ENCODE measurements at places on chromosomes 2 and 18.

DNA sequence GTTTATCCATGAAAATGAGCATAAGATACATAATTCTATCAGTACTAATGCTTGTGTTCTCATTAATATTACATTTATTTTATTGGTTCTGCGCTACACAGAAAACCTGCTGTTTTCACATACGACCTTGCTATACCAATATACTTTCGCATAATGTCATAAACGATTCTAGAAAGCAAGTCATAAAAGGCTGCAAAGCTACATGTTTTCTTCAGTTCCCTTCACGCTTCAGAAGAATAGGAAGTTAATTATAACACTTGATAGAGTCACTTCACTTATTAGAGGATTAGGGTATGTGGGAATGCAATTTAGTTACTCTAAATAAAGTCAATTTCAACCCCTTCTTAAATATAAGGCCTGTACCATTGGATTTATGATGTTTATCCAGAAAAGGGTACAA, 29.0 kb downstream of the PSME4 start:
- DNase-seq, result no peak

DNA sequence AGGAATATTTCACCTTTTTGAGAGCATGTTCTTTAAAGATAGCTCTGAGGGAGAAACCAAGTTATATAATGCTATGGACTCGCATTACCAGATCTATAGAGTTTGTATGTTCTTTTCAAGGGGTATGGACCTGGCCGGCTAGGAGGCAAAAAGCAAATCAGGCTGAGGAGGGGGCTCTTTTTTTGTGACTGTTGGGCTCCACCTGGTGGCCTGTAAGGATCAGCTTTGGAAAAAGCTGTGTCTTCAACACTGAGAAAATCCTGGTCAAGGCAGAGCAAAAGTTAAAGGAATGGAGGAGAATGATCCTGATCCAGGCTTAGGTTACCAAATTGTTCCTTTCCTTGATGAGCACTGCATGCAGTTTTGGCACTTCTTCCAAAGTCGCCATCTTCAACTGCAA, 180.5 kb downstream of the DIS3L2 start:
- DNase-seq, result peak; percentile 14

- no peak for DNase-seq
Observed at GRCh38 chr2:182103526-182103925, 117.9 kb downstream of the PPP1R1C start.

DNA sequence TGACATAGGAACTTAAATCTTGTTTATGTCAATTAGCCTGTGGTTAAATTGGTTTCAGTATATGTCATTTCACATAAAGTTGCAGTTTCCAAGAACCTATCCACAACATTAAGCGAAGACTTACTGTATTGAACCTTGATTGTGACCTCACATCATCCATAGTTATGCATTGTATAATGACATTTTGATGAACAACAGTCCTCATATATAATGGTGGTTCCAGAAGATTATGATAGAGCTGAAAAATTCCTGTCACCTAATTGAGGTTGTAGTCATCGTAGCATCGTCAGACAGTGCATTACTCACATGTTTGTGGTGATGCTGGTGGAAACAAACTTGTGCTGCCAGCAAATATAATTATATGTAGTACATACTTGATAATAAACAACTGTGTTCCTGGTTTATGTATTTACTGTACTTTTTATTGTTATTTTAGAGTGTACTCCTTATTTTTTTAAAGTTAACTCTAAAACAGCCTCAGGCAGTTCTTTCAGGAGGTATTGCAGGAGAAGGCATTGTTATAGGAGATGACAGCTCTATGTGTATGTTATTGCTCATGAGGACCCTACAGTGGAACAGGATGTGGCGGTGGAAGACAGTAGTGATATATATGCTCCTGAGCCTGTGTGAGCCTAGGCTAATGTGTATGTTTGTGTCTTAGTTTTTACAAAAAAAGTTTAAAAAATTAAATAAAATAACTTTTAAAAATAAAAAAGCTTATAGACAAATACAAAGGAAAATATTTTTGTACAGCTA, 56.6 kb downstream of the UBE2E3 start:
- no peak for DNase-seq

DNA sequence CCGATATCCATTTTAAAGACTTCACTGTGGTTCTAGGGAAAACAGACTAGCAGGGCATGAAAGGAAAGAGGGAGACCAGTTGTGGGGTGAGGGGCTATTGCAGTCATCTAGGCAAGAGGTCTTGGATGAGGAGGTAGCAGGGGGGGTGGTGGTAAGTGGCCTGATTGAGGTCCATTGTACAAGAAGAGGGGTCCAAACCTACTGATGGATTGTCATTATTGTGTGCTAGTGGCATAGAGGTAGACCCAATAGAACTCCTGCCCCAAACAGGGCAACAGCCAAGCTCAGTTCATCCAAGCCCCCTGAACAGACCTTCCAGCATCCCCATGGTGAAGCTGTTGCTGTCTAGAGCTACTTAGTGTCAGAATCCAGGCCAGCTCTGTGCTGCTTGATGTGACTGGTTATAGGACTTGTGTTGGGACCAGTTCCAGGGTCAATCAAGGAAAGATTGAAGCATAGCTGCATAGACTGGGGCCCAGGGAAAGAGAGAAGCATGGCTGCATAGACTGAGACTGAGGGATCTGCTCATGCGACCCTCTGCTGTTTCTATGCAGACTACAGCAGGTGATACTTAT, 7.0 kb downstream of the ASAP2 start:
- no peak for DNase-seq

DNA sequence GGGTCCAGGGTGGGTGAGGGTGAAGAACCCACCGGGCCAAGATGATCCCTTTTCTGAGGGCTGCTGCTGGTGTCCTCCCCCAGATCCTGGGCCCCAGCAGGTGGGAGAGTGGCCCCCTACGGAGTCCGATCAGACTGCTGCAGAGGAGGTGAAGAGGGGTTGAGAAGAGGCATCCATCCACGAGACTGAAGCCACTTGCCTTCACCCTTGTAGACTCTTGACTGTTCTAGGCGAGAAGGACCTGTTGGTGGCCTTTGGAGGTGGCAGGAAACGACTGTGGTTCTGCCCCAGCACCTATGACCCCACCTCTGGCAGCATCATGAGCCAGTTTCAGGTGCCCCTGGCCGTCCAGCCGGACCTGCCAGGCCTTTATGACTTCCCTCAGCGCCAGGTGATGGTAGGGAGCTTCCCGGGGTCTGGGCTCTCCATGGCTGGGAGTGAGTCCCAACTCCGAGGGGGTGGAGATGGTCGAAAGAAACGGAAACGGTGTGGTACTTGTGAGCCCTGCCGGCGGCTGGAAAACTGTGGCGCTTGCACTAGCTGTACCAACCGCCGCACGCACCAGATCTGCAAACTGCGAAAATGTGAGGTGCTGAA, 1.5 kb downstream of the TET3 start:
- no peak for DNase-seq

DNA sequence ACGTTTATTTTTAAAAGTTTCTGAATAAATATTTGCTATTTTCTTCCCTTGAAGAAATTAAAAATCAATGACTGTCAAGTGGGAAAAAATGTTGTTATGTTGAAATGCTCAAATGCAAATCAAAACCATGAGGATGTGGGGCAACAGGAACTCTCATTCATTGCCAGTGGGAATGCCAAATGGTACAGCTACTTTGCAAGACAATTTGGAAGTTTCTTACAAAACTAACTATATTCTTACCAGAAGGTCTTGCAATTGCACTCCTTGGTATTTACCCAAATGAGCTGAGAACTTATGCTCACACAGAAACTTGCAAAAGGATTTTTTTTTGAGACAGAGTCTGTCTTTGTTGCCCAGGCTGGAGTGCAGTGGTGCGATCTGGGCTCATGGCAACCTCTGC, 7.4 kb upstream of the ACTG2 start:
- no peak for DNase-seq

GRCh38 chr18:22783662-22784076, 149.5 kb upstream of the RBBP8 start:
- no peak for DNase-seq

GRCh38 chr18:29459972-29460371, 1283.0 kb upstream of the CDH2 start:
- DNase-seq, result no peak

DNA sequence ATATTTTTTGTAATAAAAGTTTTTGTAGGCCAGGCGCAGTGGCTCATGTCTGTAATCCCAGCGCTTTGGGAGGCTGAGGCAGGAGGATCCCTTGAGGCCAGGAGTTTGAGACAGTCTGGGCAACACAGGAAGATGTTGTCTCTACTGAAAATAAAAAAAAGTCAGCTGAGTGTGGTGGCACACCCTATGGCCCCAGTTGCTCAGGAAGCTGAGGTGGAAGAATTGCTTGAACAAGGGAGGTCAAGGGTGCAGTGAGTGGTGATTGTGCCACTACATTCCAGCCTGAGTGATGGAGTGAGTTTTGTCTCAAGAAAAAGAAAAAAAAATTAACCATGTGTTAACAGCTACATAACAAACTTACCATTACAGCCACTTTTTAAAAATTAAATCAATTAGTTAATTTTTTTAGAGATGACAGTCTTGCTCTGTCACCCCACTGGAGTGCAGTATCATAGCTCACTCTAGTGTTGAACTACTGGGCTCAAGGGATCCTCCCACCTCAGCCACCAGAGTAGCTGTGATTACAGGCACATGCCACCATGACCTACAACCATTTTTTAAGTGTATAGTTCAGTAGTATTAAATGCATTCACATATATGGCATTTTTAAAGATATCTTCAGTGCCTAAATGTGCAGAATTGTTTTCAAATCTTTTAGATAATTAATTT, 67.2 kb upstream of the ACYP2 start:
- no peak for DNase-seq
